Kidney epithelial cell (primary cell): ENCODE measurements at places on chromosomes 4 and X. TPM values are rescaled to one million over a fixed set of nuclear protein-coding genes. Genes with fewer than 3 reads are reported as not detected.

Gene CLCN4
- total RNA-seq: 6.8 and 7.3 TPM in 2 replicates

DNA sequence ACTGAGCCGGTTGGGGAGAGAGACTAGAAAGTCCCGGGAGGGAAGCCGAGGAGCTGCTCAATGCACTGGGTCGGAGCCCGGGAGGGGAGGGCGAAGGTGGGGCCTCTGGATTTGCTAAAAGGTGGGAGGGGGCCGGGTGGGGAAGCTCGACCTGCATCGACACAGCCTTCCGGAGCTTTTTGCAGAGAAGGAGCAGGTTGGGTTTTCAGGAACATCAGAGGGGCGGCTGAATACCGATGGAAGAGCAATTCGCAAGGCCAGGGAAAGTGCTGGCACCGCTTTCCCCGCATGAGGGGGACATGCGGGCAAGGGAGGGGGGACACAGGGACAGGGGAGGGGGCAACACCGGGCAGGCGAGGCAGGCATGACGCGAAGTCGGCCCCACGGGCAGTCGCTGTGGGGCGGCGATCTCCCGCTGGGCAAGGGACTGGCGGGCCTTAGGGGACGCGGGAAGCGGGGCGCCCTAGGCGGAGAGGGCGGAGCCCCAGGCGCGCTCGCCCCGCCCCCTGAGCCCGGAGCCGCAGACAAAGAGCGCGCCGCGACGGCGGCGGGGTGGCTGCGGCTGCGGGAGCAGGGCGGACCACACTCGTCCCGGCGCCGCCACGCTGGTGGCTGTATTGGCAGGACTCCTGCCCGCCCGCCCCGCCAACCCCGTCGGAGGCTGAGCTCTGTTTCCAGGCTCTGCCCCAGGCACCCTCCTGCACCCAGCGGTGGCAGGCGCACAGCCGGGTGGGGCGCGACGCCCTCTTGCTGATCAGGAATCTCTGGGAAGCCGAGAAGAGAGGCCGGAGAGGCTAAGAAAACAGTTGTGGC lies 11.6 kb downstream of the PDZD4 start:
- no peak for DNase-seq

DNA sequence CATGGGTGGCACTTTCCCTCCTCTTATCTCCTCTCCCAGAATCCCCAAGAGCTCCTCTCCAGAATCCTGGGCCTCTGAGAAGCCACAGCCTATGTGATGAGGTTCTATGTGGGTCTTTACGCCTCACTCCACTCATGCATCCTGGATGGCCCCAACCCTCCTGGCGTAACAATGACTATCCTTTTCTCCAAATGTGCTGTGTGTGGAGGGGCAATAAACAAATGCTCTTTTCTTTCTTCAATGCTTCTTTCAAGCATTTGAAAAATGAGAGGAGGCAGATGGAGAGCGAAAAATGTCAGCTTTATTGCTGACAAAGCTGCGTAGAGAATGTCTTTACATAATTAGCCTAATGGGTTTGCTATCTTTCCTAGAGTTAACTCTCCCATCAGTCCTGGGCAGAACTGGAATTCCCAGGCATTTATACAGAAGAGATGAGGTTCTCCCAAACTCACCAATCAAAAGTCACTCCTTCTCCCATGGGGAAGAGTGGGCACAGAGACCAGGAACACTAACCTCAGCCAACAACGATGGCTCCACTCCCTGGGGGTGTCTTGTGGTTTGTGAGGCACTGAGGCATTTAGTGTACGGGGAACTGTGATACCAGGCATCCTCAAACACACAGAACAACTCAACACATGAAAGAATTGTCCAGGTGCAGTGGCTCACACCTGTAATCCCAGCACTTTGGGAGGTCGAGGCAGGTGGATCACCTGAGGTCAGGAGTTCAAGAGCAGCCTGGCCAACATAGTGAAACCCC lies 118.9 kb upstream of the SLC34A2 start:
- no peak for DNase-seq

DNA sequence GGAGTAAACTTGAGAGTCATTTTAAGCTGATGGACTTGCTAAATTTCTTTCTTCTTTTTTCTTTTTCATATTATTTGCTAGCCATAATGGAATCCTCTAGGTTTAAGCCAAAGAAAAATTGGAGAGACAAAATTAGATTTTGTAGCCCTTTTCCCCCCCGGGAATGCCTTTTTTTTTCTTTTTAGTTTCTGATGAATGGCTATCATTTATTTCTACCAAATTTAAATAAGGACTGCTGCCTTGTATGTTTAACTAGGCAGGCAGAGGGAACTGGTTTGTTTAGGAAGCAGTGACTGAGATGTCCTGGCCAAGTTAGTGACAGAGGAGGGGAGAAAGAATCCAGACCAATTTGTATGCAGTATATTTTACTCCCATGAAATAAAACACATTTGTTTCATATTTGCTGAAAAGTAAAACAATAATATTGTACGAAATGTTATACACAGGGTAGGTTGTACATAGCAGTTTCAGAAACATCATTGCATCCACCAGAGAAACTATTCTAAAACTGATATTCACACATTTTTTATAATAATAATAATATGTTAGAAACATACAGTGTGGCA lies 5.7 kb downstream of the PITX2 start:
- DNase-seq: no peak

DNA sequence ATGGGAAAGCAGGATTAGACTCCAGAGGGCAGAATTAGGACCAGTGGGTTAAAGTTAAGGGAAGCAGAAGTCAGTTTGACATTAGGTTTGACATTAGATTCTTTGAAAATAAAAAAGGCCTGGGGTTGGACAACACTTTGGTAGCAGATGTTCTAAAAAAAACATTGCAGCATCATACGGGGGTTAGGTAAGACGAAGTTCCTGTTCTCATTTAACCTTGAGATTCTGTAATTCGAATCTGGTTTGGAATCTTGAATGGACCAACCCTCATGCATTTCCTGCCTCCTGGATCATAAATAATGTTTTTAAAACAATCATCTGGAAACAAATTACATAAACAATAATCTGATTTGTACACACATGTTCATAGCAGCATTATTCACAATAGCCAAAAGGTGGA lies 181.0 kb downstream of the SHROOM3 start:
- no peak for DNase-seq

DNA sequence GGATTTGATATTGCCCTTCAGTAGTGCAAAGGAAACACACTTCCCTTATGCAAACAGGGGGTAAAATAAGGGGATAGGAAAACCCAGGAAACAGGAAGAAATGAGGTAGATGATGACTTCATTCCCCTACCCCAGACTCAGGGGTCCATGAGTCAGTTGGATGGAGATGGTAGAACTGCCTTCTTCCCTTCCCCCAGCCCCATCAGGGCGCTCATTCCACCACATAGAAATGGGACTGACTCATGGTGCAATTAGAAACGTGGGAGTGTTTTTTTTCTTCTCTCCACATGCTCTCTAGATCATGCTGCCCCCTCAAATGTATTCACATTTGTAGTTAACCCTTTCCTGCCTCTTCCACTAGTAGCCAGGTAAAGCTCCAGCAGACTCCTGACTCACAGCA lies 23.1 kb upstream of the ARMCX2 start:
- DNase-seq: peak; percentile 25

- DNase-seq: no peak
These were observed 12.8 kb upstream of the TSPAN7 start for GRCh38 chrX:38548508-38548907.

GRCh38 chr4:141724646-141725045 lies 88.3 kb downstream of the IL15 start:
- DNase-seq: no peak

DNA sequence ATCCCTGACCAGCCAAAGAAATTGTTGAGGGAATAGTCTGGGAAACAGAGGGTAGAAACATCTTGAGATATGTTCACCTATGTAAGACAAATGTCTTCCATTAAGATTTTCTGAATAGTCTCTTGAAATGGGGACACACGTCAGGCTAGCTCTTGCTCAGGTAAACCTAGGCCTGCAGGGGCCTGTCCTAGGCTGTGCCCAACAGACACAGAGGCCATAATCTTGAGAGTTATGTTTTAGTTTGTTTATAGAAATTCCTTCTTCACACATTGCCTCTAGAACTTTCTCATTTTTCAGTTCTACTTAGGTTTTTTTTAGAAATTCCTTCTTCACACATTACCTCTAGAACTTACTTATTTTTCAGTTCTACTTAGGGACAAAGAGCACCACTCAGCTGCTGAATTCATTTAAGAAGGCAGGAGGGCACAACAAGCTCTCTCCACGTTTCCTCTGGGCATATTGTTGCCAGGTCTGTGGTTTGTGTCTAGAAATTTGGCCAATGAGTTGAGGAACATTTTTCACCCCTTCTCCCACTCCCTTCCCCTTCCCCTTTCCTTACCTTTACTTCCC lies 94.9 kb downstream of the ARHGAP24 start:
- DNase-seq: no peak

DNA sequence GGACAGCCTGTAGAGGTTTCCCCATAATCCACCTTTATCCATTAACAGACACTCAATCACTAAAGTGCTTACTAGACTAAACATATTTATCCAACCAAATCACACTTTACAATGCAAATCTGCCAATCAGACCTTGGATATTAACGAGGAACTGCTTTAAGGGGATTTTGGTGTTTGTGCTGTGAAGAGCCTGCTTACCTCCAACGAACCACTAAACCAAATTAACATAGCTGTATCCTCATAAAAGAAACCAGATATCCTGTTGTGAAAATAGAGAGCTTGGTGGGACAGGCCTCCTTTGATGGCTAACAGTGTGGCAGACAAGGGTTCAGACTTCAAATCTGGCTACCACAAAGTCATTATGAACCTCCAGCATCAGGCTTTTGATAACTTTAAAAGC lies 252.6 kb upstream of the HAND2 start:
- DNase-seq: no peak
